Chondrocyte (in vitro differentiated cells): ENCODE measurements at places on chromosomes 2 and 18. TPM values are rescaled to one million over a fixed set of nuclear protein-coding genes. Genes with fewer than 3 reads are reported as not detected.
A peak's percentile ranks its signal among the peaks of the same experiment; 100 is the strongest.

- H3K4me3 ChIP-seq = no peak overlapping the region
- H3K27ac ChIP-seq = no peak overlapping the region
- H3K27me3 ChIP-seq = no peaks in the 10 kb centered on the region
- H3K36me3 ChIP-seq = no peaks in the 10 kb centered on the region
- DNase-seq = no peak
- H3K4me1 ChIP-seq = no peaks in the 10 kb centered on the region
Measured at GRCh38 chr2:122525336-122525735, 769.9 kb downstream of the TSN start.

GRCh38 chr2:287911-288757 is at the start of gene ALKAL2:
Gene ALKAL2 (minus strand): TSS chr2:288091. CDS start chr2:287835, 256 bp downstream.
- H3K4me3 ChIP-seq = peak within 1 kb of the TSS; percentile 82
- H3K36me3 ChIP-seq = peaks cover 23% of the 10 kb centered on the region
- H3K27me3 ChIP-seq = no peaks in the 10 kb centered on the region
- H3K4me1 ChIP-seq = peaks cover 28% of the 10 kb centered on the region
- H3K27ac ChIP-seq = peak within 1 kb of the TSS; percentile 54

- H3K4me3 ChIP-seq = no peak overlapping the region
- peaks cover 68% of the 10 kb centered on the region for H3K4me1 ChIP-seq
- DNase-seq = no peak
- peak overlapping the region; percentile 98 for H3K27ac ChIP-seq
- no peaks in the 10 kb centered on the region for H3K36me3 ChIP-seq
Measured at GRCh38 chr2:28627722-28628480, 123.7 kb upstream of the PPP1CB start.

- H3K27me3 ChIP-seq = peaks cover 15% of the 10 kb centered on the region
- H3K27ac ChIP-seq = no peak overlapping the region
- no peak for DNase-seq
- no peaks in the 10 kb centered on the region for H3K4me1 ChIP-seq
Measured at GRCh38 chr2:236289766-236290462, 25.7 kb upstream of the ASB18 start.

- no peaks in the 10 kb centered on the region for H3K27me3 ChIP-seq
- DNase-seq = no peak
- no peak overlapping the region for H3K4me3 ChIP-seq
- no peak overlapping the region for H3K27ac ChIP-seq
- H3K4me1 ChIP-seq = peaks cover 24% of the 10 kb centered on the region
Measured at GRCh38 chr2:10385933-10386773, 62.0 kb downstream of the ODC1 start.

- H3K27ac ChIP-seq = no peak overlapping the region
- no peak overlapping the region for H3K4me3 ChIP-seq
Measured at GRCh38 chr2:170509452-170510193, 205.5 kb upstream of the SP5 start.

DNA sequence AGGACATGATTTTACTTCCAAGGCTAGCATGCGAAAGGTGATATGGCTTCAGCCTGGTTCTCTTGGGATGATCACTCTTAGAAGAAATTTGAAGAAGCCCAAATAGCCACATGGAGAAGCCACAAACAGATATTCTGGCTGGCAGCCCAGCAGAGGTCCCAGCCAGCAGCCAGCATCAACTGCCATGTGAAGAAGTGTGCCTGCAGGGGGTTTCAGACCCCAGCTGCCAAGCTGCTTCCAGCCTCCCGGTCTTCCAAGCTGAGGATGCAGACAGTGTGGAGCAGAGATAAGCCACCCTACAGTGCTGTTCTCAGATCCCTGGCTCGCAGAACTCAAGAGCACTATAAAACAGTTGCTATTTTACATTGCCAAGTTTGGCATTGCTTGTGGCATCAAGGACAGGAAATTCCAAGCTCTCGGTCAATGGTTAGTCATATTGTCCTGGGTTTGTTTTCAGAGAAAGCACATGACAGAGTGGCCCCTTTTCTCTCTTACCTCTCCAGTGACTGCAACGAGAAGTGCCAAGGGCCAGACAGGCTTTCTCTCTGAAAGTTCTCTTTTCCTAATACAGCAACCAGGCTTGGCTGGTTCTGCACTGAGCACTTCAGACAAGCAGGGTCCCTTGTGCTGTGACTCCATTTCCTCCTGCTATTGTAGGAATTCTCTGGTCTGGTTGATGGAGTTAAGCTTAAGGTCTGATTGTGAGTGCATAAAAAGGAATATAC is 223.7 kb downstream of the ANKRD30B start:
- DNase-seq = no peak
- no peak overlapping the region for H3K4me3 ChIP-seq
- H3K36me3 ChIP-seq = no peaks in the 10 kb centered on the region
- no peaks in the 10 kb centered on the region for H3K27me3 ChIP-seq
- no peak overlapping the region for H3K27ac ChIP-seq
- H3K4me1 ChIP-seq = no peaks in the 10 kb centered on the region

C1D gene
- 11.9 to 16.2 TPM (median 13.7 TPM) in 3 replicates for total RNA-seq

AKAIN1 gene
- not detected in 3 replicates for total RNA-seq

BBS5 gene
- total RNA-seq = 8.9 to 9.7 TPM (median 9.3 TPM) in 3 replicates

TEX44 gene
- not detected in 3 replicates for total RNA-seq
